RPMI7951 (cell line): ENCODE measurements at places on chromosomes 6 and 20. TPM values are rescaled to one million over a fixed set of nuclear protein-coding genes. Genes with fewer than 3 reads are reported as not detected.
A peak's percentile ranks its signal among the peaks of the same experiment; 100 is the strongest.

The MUC22 gene
- not detected in 2 replicates for total RNA-seq

DNA sequence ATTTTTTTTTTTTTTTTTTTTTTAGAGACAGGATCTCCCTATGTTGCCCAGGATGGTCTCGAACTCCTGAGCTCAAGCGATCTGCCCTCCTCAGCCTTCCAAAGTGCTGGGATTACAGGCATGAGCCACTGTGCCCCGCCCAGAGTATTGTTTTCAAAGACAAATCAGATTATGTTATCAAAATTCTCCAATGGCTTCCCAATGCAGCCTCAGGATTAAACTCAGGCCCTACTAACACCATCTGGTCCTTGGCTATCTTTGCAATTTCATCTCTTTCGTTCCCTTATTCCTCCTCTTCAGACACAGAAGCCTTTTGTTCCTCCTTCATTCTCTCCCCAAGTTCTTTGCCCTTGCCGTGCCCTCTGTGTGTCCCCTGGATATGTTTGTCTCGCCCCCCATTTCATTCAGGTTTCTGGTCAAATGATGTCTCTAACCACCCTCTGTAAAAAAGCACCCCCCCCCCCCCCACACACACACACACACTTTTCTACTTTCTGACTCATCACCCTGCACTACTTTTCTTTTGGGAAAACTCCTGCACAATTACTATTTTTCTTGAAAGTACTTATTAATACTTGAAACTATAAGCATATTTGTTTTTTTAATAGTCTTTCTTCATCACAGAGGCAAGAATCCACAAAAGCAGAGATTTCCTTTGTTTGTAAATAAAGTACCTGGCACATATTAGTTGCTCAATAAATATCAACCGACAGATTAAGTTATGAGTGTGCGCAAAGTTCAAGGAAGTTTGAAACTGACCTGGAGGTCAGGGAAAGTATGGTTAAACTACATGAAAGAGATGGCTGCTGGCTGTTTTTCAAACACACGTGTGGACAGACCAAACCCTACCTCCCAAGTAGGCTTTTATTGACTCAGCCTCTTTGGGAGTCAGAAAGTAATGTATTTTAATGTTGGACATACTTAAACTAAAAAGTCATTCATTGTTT, 16.7 kb downstream of the BTN1A1 start:
- DNase-seq: no peak

The NKX2-4 gene
- total RNA-seq: not detected in 2 replicates

DNA sequence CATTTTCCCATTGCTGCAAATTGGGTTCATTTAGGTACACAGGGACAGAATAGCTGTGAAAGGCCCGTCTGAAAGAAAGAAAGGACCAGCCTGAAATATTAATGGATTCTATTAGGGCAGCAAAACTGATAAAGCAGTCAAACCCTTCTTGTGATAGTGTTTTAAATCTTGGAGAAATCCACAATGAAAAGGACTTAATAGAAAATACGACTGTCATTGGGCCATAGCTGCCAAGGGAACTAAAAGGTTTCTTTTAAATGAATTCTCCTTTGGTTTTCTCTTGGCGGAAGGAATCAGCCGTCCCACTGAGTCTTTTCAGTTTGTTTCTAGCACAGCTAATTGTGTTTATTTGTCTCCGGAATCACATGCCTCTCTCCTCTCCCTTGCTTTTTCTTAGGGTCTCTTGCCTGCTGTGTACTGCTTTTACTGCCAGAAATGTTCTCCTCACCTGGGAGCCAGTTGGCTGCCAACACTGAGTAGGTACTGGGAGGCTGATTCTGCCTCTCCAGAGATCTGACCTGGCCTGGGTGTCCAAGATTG, 11.3 kb downstream of the PAQR8 start:
- DNase-seq: no peak

DNA sequence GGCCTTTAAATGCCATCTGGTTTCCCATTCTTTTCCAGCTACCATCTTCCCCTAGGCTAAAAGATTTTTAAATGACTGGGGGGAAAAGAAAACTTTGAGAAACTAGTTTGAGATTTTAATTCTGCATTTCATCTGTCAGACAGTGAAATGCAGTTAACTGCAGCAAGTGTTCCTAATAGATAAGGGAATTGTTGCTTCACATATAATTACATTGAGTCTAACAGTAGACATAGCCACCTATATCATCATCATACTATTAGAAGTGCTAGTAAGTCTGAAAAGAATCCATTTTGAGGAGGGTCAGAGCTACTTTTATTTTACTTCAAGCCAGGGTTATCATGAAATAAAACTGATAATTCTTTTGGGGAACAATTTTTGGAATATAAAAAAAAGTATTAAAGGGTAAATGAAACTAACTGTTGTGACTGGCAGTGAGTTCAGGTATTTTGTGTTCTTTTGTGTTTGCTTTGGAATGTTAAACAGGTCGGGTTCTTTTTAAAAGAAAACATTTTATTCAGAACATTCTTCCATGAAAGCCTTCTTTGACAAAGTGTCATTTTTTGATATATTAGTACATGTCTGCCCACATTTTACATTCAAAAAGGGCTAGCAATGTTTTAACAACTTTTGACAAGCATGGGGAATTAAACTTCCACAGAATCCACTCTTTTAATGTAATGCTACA, 170.1 kb downstream of the HS3ST5 start:
- DNase-seq: no peak

DNA sequence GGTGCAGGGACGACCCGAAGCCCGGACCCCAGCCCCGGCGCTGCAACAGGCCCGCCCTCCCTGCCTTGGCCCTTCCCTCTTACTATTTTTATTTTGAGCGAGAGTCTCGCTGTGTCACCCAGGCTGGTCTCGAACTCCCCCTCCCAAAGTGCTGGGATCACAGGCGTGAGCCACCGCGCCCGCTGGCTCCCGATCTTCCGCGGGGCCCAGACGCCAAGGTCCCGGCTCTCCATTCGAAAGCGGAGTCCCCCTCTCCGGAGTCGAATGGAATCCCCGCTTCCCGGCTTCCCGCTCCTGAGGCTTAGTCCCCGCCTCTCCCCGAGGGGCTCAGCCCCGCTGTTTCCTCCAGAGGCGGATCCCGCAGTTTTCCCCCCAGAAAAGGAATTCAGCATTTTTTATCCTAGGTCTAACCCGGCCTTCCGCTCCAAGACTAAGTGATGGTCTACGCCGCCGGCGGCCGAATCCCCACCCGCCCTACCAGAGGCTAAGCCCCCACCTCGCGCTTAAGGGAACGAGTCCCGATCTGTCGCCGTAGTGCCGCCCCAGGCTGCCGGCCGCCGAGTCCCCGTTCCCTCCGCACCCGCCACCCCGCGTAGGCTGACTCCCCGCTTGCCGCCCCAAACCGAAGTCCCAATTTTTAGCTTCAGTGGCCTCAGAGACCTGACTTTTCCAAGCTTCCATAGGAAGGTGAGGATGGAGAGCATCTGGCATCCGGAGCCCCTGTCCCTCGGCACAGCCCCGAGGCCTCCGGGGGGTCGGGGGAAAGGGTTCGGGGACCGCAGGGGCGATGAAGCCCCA, 11.5 kb upstream of the TMC2 start:
- DNase-seq: peak; percentile 65

GRCh38 chr6:45872827-45873365, 142.8 kb downstream of the CLIC5 start:
- no peak for DNase-seq

The RCAN2 gene
- total RNA-seq: 0.48 and 0.49 TPM in 2 replicates

GRCh38 chr6:71181565-71181964, 107.0 kb upstream of the OGFRL1 start:
- DNase-seq: peak; percentile 81

GRCh38 chr6:11542863-11543262, 5.3 kb downstream of the TMEM170B start:
- DNase-seq: no peak

The PRR18 gene
- not detected in 2 replicates for total RNA-seq

DNA sequence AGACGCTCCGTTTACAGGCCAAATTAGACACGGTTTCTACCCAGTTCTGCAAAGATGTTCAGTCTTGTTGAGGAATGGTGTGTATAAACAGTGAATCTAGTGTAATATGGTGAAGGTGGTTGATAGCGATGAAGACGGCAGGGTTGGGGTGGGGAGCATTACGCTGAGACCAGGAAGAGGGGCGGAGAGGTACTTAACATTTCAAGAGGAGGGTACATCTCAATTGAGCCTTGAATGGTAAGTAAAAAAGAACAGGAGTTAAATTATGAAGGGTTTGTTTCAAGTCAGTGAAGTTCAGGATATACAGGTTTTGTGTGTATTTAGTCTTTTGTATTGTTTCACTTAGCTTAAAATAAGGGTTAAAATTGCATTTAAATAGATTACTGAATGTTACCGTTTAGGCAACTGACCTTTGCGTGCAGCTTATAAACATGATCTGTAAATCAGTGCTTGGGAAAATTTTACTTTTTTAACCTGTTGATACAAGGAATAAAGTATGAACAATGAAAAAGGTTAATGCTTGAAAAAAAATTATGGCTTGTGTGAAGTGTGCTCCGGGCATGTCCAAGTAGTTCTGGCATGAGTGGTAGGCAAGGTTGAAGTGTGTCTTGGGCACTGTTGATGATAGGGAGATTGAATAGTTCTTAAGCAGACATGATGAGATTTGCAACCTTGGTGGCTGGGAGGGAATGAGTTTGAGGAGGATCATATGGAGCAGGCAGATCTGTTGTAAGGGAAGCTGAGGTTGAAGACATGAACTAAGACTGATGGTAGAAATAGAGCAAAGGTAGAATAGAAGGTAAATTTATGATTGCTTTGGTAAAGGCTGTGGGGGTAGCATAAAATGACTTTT, 842 bp downstream of the POLR1C start:
- DNase-seq: no peak

DNA sequence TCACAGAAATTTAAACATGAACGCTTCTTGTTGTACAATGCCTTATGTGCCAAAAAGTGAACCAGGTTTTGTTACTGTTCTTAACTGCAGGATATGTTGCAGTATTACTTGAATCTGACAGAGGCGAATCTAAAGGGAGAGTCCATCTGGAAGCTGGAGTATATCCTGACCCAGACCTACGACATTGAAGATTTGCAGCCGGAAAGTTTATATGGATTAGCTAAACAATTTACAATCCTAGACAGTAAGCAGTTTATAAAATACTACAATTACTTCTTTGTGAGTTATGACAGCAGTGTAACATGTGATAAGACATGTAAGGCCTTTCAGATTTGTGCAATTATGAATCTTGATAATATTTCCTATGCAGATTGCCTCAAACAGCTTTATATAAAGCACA, 19.9 kb downstream of the SMPDL3A start:
- DNase-seq: no peak

- DNase-seq: peak; percentile 99
These were observed 12.9 kb downstream of the PARD6B start for GRCh38 chr20:50744143-50744792.

- no peak for DNase-seq
These were observed 37.7 kb upstream of the PXDC1 start for GRCh38 chr6:3789018-3789895.

The UNC5CL gene
- total RNA-seq: 0.10 and 0.12 TPM in 2 replicates

The FAM83B gene
- not detected in 2 replicates for total RNA-seq

DNA sequence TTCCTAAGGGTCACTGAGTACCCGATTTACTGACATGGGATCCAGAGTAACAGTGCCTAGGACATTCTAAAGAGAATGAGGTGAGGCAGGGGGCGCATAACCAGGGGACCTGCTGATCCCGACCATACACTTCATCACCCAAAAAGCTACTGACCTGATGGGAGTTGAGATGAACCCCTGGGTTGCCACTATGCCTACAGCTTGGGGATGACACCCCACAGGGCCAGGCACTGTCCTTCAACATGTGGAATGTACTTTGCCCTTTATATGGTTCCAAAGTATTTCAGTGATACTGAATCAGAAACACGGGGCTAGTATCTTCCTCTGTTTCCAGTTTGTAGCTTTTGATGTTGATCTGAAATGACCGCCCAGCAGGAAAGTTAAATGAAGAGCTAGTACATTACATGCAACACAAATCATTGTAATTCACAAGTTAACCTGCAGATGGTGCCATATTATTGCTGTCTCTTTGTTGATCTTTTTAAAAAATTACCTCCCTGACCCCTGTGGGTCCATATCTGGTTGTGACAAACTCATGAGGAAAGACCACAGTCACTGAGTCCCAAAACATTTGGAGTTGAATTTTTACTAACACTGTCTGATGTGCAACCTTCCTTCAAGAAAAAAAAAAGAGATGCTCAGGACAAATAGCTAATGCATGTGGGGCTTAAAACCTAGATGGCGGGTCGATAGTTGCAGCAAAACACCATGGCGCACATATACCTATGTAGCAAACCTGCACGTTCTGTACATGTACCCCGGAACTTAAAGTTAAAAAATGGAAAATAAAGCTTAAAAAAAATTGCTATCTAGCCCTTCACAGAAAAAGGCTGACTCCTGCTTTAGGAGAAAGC, 42.7 kb upstream of the GCNT2 start:
- peak; percentile 54 for DNase-seq

The PNPLA1 gene
- not detected in 2 replicates for total RNA-seq

DNA sequence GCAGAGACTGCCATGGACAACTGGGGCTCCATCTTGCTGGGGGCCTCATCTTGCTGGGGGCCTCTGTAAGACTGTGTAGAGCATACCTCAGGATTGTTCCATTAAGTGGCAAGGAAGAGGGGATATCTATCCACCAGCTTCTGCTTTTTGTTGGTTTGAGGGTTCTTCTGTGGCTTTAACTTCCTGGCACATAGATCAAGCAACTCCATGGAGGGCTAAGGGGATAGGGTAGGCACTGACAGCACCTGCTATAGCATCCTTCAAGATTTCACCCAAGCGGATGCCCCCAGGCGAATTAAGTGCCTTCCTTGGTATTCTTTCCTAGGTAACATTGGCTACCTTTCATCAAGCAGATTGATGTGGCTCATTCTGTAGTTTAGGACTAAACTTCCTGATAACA, 3.8 kb upstream of the LRRN4 start:
- DNase-seq: no peak

GRCh38 chr6:44269178-44269920, 901 bp upstream of the TMEM151B start:
- no peak for DNase-seq

The SMOC2 gene
- total RNA-seq: not detected in 2 replicates

DNA sequence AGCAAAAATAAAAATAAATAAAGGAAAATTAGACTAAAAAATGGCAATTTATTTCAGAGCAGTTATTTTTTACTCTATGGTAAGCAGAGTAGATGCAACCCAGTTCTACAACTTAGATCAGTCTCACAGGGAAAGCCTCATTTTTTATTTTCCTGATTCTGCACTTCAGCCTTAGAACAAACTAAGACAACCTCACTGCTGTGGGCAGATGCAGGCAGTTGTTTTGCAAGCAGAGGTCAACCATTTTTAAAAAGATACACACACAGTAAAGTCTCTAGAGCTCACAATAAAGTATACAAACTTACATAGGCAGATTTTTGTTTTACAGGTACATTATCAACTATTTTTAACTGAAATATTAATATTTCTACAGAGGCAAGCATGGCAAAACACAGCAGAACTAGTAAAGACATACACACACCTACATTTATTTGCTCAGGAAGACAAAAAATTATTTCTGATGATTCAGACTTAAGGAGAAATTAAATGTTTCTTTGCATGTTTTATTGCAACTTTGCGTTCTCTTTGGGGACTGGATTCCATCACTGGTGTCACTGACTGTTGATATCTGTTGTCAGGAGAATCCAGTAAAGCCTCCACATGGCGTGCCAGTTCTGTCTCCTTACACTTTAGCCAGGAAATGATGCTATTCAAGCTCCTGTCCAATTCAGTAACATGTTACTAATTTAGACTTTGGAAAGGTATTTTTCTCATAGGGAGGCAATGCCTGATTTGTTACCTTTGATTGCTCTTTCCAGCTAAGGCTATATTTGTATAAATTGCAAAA, 102.7 kb downstream of the TRDN start:
- DNase-seq: no peak

- DNase-seq: peak; percentile 75
These were observed 80.0 kb upstream of the EYA2 start for GRCh38 chr20:46814366-46815232.

- DNase-seq: no peak
These were observed 162.6 kb upstream of the THBS2 start for GRCh38 chr6:169416249-169416648.

The SEL1L2 gene
- total RNA-seq: not detected in 2 replicates
